ENCODE measurements at places on chromosomes 12 and 14. TPM values are rescaled to one million over a fixed set of nuclear protein-coding genes. Genes with fewer than 3 reads are reported as not detected.
A peak's percentile ranks its signal among the peaks of the same experiment; 100 is the strongest.

- no peak for DNase-seq
Measured at GRCh38 chr12:9248435-9248834, 40.2 kb upstream of the PZP start.

DNA sequence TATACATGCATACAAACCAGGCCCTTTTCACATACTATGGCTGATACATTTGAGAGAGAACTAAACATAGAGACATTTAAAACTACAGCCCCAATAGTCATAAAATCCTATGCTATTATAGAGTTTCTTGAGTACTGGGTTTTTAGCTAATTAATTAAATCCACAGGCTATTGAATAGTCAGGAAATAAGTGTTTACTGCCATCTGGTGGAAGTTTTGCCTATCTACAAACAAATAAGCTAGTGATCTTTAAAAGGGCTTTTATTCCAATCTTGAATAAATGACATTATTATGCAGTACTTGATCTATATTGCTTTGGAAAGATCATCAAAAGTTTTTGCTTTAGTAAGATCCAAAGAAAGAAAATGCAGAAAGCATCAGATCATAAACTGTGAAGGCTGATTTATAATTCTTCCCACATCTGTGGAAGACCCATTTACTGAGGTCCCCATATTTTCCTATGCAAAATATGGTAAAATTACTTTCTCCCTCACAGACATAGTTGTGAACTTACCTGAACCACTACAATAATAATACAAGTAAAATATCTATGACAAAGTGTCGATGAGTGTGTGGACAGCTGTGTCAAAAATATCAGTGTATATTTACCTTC lies 131.3 kb downstream of the ITPR2 start:
- peak; percentile 55 for DNase-seq

DNA sequence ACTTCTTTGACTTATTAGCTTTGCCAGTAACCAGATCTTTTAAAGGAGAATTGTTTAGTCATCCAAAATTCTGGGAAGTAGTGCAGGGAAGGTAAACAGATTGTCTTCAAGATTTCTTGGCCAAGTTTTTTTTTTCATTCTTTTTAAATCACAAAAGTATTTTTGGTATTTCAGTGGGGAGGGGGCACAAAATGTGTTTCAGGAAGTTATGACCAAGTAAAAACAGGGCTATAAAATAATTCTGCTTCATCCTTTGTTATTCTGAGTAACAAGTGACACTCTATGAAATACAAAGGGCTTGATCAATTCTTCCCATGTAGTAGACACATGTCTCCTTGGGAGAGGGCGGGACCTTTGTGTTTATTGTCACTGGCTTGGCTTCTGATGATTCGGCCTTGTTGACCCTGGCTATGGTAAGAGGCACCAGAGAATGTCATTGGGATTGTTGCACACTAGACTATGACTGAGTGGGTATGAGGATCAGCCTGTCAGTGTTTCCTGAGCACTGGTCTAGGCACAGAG lies 55.4 kb downstream of the SUSD6 start:
- DNase-seq, result no peak

- DNase-seq, result peak; percentile 87
Measured at GRCh38 chr14:23929822-23930294, 23.7 kb upstream of the DHRS4 start.

DNA sequence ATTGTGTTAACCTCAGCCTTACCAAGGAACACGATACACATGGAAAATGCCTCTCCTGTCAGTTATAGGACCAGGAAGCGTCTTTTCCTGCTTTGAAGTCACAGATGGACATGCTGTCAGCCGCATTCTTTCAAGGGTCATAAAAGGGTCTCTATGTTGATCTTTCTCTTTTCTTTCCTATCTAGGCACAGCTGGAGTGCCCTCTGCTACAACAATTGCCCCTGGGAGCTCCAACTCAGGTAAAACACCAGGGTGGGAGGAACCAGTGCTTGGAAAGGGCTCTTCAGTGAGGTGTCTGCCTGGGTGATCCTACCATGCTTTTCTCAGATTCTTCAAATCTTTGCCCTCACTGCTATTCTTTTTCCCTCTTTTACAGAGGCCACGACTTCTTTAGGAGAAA lies 157.4 kb upstream of the CNTN1 start:
- DNase-seq, result no peak

GRCh38 chr14:88983755-88984154 lies 159.3 kb downstream of the TTC8 start:
- peak; percentile 32 for DNase-seq

GRCh38 chr14:29893989-29894388 lies 33.7 kb downstream of the PRKD1 start:
- no peak for DNase-seq

GRCh38 chr12:113114447-113115178 lies 20.9 kb downstream of the RASAL1 start:
- no peak for DNase-seq

- no peak for DNase-seq
Measured at GRCh38 chr14:19801118-19801464, 2.5 kb upstream of the OR4N2 start.

- DNase-seq, result no peak
Measured at GRCh38 chr14:27727251-27727770, 1039.3 kb upstream of the FOXG1 start.

- peak; percentile 87 for DNase-seq
Measured at GRCh38 chr12:2052826-2053678, at the start of gene CACNA1C. CACNA1C (plus strand) TSS chr12:2052987; CDS start chr12:2053563, 576 bp downstream.

- peak; percentile 65 for DNase-seq
Measured at GRCh38 chr12:40152783-40153383, 47.0 kb upstream of the SLC2A13 start.

DNA sequence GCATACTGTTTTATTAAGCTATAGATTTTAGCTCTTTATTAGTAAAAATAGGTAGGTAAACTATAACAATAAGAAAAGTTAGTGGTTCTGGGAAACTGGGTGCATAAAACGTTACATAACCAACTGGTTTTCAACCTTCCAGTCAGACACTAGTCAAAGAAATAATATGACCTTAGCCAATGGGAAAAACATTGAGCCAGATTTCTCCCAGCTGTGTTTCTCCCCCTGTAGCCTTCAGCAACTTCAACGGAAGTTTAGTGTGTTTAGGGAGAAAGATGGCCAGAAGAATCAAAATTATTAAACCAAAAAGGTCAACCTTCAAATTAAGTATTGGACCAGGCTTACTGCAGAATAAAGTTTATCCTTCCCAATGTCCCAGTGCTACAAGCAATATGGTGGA lies 283.5 kb upstream of the DIO2 start:
- DNase-seq, result no peak

GRCh38 chr14:75395862-75396261 lies 32.0 kb upstream of the JDP2 start:
- DNase-seq, result no peak

GRCh38 chr12:69623970-69624369 lies 13.3 kb upstream of the LRRC10 start:
- no peak for DNase-seq

DNA sequence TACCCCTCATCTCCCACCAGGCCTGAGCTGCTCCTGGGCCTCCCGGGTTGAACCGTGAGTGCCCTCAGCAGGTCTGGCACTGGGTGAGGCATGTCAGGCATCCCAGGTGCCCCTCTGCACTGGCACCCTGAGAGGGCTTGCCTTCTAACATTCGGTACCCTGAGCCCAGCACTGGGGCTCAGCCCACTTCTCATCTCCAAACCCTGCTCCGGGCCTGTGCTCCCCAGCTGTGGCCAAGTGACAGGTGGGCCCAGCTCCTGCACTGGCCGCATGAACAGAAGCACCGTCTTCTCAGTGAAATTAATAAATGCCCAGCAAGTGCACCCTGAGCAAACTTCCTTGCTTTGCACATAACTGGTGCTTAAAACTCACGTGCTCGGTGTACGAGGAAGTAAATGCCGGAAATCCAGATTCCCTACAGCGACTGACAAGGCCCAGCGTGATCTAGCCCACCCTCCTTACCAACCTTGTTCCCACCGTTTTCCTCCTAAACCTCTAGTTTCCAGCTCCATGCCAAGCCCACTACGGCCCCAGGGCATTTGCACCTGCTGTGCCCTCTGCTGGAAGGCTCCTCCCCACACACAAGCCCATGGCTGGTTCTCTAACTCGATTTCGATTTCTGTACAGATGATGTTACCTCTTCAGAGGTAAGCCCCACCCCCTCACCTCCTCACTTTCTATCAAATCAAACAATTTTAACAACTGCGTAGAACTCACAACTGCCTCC lies 115.2 kb upstream of the NCOR2 start:
- DNase-seq, result no peak

DNA sequence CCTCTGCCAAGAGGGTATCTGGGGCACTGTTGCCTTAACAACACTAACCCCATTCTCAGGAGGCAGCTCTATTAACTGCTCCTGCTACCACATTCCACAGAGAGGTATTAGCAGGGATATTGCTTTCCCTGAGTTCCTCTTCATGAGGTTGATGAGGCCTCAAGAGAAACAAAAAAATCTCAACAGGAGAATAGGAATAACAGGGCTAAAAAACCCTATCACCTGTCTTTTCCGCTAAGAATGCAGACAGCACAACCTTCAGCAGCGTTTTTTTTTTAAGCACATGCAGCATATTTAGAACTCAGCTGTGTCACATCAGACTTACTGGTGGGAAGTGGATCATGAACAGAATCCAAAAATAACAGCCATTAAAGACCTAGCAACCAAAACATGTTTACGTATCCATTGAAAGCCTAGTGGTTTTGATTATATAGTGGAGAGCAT lies 29.2 kb downstream of the ATF7 start:
- no peak for DNase-seq

GRCh38 chr12:22796941-22797630 lies 172.1 kb downstream of the ETNK1 start:
- DNase-seq, result no peak

GRCh38 chr14:98946940-98947339 lies 325.1 kb downstream of the BCL11B start:
- peak; percentile 47 for DNase-seq

DNA sequence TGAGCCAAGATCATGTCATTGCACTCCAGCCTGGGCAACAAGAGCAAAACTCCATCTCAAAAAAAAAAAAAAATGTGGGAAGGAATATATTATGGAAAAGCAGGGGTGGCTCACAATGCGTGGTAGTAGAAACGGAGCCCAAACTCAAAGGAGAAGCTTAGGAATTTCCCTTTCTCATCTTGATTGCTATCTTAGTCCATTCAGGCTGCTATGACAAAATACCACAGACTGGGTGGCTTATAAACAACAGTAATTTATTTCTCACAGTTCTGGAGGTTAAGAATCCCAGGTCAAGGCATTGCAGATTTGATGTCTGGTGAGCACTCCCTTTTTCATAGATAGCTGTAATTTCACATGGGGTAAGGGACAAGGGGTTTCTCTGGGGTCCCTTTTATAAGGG lies 153.8 kb upstream of the KRR1 start:
- no peak for DNase-seq

DNA sequence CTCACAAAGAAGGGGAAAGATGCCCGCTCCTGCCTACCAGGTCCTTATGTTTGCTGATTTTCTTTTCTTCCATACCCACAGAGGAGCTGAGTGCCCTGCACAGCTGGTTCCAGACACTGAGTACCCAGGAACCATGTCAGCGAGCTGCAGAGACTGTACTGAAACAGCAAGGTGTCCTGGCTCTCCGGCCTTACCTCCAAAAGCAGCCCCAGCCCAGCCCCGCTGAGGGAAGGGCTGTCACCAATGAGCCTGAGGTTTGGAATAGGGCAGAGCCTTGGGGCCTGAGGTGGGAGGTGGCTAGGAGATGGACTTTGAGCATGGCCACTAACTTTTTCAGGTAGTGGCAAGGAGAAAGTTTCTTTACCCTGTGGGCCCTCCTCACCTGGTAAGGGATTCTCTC lies 2.3 kb downstream of the MARS1 start:
- no peak for DNase-seq

DNA sequence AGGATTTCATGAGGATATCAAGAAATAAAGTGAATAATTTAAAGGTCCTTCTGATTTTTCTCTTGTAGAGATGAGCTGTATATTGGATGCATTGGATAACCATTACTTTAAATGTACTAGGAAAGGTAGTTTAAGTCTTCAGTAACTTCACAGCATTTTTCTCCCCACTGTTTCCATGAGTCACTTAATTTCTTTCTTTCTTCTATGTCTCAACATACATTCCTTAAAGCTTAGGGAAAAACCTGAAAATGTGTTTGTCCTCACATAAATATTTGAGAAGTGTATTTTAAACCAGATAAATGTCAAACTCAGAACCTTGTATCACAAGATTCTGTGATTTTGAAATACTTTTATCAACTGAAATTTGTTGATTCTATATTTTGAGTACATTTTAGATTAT lies 1970.2 kb upstream of the FLRT2 start:
- no peak for DNase-seq

KSR2 gene
- total RNA-seq, result 0.37 TPM

PZP gene
- 0.08 TPM for total RNA-seq

TBX3 gene
- total RNA-seq, result 133 TPM

SYCP3 gene
- not detected for total RNA-seq

ARHGAP9 gene
- total RNA-seq, result 0.44 TPM

IFNG gene
- total RNA-seq, result not detected

COCH gene
- total RNA-seq, result 3.3 TPM

VSX2 gene
- not detected for total RNA-seq

PIWIL1 gene
- not detected for total RNA-seq

HOXC11 gene
- total RNA-seq, result 1.5 TPM

TMTC1 gene
- 14.0 TPM for total RNA-seq

MMP14 gene
- total RNA-seq, result 122 TPM

LRIG3 gene
- total RNA-seq, result 63.9 TPM

LPAR5 gene
- total RNA-seq, result 1.0 TPM

PROX2 gene
- total RNA-seq, result not detected

Data from hepatocyte (in vitro differentiated cells).